H1 (cell line): ENCODE measurements at places on chromosomes 4 and X. TPM values are rescaled to one million over a fixed set of nuclear protein-coding genes. Genes with fewer than 3 reads are reported as not detected.

Gene USP9X
- 299 and 300 TPM in 2 replicates for total RNA-seq

Gene HEPH
- total RNA-seq: 41.4 and 46.2 TPM in 2 replicates

Gene IL1RAPL2
- 1.1 and 1.3 TPM in 2 replicates for total RNA-seq

Gene MEPE
- total RNA-seq: not detected in 2 replicates

Gene PPP2R2C
- total RNA-seq: 6.4 and 7.1 TPM in 2 replicates

Gene CLNK
- total RNA-seq: not detected in 2 replicates

Gene N4BP2
- 43.1 and 44.7 TPM in 2 replicates for total RNA-seq

Gene DCAF12L2
- 0.99 and 1.1 TPM in 2 replicates for total RNA-seq

Gene TLR2
- total RNA-seq: 1.3 and 1.5 TPM in 2 replicates

Gene ARMCX5
- 9.2 and 10.9 TPM in 2 replicates for total RNA-seq

Gene GPAT3
- total RNA-seq: 1.8 and 2.0 TPM in 2 replicates
